ENCODE measurements at places on chromosomes 1 and 21.
A peak's percentile ranks its signal among the peaks of the same experiment; 100 is the strongest.

DNA sequence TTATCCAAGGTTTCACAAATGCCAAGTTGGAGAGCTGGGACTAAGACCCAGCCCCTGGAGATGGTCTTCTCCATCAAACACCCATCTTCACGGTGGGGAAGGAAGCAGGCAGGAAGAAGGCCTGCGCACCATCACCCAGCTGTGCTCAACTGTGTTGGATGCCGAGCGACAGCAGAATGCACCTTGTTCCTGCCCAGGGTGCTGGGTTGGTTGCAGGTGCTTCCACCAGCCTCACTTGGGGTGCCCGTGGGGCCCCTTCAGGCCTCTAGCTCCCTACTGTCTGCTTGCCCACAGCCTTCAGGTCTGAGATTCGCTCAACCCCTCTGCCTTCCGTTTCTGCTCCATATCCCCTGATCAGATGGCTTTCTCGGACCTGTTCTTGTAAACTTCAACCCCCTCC lies 42.5 kb downstream of the OLFML2B start:
- no peak for DNase-seq

GRCh38 chr1:90402893-90403849 lies 313.9 kb downstream of the BARHL2 start:
- no peak for DNase-seq

DNA sequence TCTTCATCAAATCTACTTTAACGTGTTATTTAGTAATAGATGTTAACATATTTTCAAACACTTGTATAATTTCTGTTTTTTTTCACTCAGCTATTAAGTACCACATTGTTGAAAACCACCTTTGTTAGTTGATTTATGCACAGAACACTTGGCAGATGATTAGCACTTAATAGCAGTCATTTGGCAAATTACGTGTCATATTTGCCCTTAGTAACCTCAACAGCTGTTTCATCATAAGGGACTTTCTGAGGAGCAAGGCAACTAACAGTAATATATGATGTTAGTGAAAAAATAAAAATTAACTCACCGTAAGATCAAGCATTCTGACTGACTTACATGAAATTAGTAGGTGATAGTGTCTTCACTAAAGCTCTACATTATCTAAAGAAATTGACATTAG lies 186.4 kb downstream of the HMCN1 start:
- no peak for DNase-seq

DNA sequence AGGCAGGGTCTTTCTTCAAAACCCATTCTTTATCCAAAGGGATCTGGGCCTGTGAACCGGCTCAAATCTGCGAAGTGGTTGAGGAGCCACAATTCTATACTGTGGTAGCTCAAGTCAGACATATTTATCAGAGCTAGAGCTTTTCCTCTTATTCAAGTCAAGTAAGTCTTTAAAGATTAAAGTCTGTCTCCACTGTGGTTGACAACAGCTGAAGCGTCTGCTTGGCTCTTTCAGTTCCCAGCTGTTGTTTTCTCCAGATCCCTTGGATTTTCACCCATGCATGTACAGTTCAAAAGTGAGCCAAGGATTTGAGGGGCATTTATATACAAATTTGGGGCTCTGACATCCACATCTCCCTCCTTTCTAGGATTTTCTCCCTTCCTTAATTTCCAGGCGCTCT lies 66.9 kb downstream of the C1orf185 start:
- DNase-seq = no peak

GRCh38 chr1:110211496-110212168 lies 1.5 kb downstream of the KCNC4 start:
- peak; percentile 27 for DNase-seq

DNA sequence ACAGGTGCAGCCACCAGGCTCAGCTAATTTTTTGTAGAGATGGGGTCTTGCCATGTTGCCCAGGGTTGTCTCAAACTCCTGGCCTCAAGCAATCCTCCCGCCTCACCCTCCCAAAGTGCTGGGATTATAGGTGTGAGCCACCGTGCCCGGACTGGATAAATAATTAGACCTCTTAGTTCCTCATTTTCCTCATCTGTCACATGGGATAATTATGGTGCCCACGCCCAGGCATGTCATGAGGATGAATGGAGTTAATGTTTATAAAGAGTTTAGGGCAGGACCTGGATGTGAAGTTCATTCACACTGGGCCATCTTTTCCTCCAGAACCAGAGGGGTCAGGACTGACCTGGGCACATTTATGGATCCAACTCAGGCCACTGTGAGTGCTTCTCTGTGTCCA lies 23.7 kb downstream of the PADI3 start:
- no peak for DNase-seq

GRCh38 chr1:34129630-34130029 lies 35.4 kb downstream of the CSMD2 start:
- DNase-seq = no peak
